ENCODE measurements at places on chromosomes 5 and 9.

- no peak overlapping the region for H3K27ac ChIP-seq
- no peak for DNase-seq
- H3K4me3 ChIP-seq, result no peak overlapping the region
- peaks cover 2% of the 10 kb centered on the region for H3K36me3 ChIP-seq
- no peaks in the 10 kb centered on the region for H3K27me3 ChIP-seq
Observed at GRCh38 chr5:128870373-128870772, 94.9 kb upstream of the SLC27A6 start.

DNA sequence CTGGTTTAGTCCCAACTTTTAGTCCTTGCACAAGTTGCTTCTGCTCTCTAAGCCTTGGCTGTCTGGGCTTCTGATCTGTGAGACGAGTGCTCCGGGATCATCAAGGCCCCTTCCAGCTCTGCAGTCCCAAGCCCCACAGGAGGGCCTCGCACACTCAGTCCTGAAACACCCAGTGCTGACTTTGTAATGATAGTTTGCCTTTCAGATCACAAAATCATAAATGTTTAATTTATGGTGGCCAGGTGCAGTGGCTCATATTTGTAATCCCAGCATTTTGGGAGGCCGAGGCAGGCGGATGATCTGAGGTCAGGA, 95.9 kb upstream of the SLC25A48 start:
- H3K4me3 ChIP-seq, result no peak overlapping the region
- H3K27ac ChIP-seq, result no peak overlapping the region
- no peaks in the 10 kb centered on the region for H3K27me3 ChIP-seq
- H3K36me3 ChIP-seq, result 0 out of 2 replicates have a peak, but pooled peaks cover 2% of the 10 kb centered on the region

DNA sequence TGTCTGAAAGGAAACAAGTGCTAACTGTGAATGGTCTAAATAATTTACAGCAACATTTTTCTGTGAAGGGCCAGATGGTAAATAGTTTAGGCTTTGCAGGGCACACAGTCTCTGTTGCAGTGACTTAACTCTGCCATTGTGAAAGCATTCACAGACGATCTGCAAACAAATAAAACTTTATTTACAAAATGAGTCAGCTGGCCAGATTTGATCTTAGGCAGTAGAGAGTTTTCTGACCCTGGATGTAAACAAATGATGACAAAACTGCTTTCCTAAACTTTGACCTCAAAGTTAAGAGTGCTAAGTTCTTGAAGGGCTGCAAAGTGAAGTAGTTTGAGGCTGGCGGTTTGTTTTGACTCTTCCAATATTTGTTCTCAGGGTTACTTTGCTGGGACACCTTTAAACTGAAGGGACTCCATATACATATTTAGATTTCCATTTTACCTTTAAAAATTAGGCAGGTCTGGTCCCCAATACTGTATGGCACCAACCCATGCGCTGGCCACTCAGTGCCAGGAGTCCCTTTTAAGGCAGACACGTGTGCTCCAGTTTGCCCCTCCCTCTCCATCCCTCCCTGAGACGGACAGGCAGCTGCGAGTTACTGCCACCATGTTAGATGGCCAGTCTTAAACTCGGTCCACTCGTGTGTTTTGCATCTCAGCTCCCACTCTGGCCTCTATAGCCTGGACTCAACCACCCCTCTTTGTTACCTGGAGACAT, 4.0 kb upstream of the ADAMTS16 start:
- no peaks in the 10 kb centered on the region for H3K27me3 ChIP-seq
- no peaks in the 10 kb centered on the region for H3K4me1 ChIP-seq
- no peak for DNase-seq
- no peak overlapping the region for H3K27ac ChIP-seq
- no peak overlapping the region for H3K4me3 ChIP-seq

DNA sequence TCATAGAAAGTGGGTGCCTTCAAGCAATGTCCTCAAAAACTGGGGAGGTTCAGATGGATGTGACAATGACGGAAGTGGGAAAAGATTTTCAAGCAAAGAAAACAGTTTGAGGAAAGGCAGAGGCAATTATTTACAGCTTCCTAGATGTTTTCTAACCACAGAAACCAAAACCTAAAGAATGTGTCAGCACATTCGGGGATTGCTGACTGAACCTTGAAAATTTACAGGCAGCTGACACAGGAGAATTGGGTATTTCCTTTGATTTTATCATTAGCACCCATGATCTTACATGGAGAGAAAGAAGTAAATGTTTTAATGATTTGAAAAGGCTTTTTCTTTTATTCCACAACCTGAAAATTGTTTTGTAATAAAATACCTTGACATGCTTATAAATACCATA, 369.0 kb downstream of the ACTL7B start:
- no peaks in the 10 kb centered on the region for H3K27me3 ChIP-seq
- no peaks in the 10 kb centered on the region for H3K4me1 ChIP-seq
- no peak overlapping the region for H3K27ac ChIP-seq
- H3K4me3 ChIP-seq, result no peak overlapping the region
- DNase-seq, result no peak

GRCh38 chr5:179371121-179371510, 25.9 kb upstream of the ADAMTS2 start:
- H3K27ac ChIP-seq, result no peak overlapping the region
- DNase-seq, result no peak
- no peaks in the 10 kb centered on the region for H3K4me1 ChIP-seq
- H3K36me3 ChIP-seq, result no peaks in the 10 kb centered on the region
- H3K27me3 ChIP-seq, result no peaks in the 10 kb centered on the region

- H3K27me3 ChIP-seq, result no peaks in the 10 kb centered on the region
- H3K4me1 ChIP-seq, result no peaks in the 10 kb centered on the region
- H3K4me3 ChIP-seq, result no peak overlapping the region
- DNase-seq, result no peak
- no peaks in the 10 kb centered on the region for H3K36me3 ChIP-seq
Observed at GRCh38 chr5:6902597-6902996, 189.4 kb downstream of the TENT4A start.

DNA sequence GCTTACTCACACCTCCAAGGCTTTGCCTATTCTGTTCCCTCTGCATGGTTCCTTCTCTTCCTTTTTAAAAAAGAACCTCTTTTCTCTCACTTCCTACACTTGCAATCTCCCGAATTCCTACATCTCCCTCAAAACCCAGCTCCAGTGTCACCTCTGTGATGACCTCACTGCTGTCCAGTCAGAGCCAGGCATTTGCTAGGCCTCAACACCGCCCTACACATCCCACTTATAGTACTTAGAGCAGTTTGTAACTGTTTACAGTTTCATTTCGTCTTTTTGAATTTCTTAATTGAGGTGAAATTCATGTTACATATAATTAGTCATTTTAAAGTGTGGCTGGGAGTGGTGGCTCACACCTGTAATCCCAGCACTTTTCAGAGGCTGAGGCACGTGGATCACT, 30.8 kb downstream of the CD14 start:
- DNase-seq, result no peak
- no peaks in the 10 kb centered on the region for H3K36me3 ChIP-seq
- no peaks in the 10 kb centered on the region for H3K27me3 ChIP-seq
- no peak overlapping the region for H3K27ac ChIP-seq

DNA sequence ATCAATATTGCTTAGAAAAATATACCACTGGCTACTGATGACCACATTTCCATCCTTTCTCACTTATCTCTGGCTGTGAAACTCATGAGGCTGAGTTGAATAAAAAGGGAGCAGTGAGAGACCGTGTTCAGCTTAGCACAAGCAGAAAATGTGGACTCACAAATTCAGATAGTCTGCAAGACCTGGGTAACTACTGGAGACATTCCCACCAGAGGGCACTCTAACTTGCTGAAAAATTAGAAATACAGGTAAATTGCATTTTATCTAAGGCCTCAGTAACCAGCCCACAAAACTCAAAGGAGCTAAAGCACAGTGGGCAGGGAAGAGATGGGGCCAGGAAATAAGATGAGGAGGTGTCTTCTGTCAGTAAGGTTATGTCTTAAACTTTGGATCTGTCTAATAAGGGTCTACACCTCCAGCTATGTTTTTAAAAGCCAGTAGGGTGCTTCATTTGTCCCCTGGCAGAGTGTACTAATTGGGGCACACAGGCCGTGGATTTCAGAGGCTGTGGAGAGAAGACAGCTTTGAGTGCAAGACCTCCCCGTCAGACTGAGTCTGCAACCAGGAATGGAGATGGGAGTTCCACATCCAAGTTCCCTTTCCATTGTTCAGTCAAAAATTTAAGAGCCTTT, 8.7 kb upstream of the NDUFB6 start:
- DNase-seq, result peak; percentile 43
- H3K4me1 ChIP-seq, result peaks cover 3% of the 10 kb centered on the region
- H3K27me3 ChIP-seq, result no peaks in the 10 kb centered on the region

- no peak overlapping the region for H3K27ac ChIP-seq
- no peak overlapping the region for H3K4me3 ChIP-seq
- DNase-seq, result no peak
Observed at GRCh38 chr5:170312666-170313065, 15.1 kb upstream of the LCP2 start.

DNA sequence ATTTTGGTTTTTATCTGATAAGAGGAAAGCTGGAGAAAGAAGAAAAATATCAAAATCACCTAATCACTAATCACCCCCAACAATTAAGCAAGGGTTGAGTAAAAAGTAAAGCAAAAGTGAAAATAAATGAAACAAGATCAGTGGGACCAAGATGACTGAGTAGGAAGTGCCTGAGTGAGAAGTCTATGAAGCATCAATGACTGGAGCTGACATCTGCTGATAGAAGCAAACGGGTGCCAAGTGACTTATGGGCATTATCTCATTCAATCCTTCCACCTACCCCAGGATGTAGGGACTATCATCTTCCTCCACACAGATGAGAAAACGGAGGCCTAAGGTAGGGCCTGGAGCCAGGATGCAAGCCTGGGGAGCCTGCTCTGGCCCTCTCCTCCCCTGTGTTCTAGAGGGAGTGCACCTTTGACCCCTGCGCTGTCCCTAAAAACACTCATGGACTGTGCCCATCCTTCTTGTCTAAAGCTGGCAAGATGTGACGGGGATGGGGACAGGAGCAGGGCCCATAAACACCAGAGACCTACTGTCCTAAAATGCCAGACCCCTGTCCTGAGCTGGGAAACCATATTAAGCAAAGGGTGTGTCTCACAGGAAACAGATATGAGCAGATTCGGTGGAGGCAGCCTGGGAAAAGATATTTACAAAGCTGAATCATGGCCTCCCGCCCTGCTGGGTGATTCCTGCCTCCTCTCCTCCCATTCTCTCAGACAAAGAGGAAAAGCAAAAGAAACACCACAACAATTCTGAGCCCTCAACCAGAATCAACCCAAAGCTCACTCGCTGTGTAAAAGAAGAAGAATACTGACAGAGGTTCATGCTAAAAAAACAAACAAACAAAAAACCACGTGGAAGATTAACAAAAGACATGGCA, 116.0 kb downstream of the AUH start:
- peaks cover 4% of the 10 kb centered on the region for H3K4me1 ChIP-seq
- H3K27ac ChIP-seq, result no peak overlapping the region
- H3K36me3 ChIP-seq, result no peaks in the 10 kb centered on the region
- H3K27me3 ChIP-seq, result no peaks in the 10 kb centered on the region
- H3K4me3 ChIP-seq, result no peak overlapping the region

DNA sequence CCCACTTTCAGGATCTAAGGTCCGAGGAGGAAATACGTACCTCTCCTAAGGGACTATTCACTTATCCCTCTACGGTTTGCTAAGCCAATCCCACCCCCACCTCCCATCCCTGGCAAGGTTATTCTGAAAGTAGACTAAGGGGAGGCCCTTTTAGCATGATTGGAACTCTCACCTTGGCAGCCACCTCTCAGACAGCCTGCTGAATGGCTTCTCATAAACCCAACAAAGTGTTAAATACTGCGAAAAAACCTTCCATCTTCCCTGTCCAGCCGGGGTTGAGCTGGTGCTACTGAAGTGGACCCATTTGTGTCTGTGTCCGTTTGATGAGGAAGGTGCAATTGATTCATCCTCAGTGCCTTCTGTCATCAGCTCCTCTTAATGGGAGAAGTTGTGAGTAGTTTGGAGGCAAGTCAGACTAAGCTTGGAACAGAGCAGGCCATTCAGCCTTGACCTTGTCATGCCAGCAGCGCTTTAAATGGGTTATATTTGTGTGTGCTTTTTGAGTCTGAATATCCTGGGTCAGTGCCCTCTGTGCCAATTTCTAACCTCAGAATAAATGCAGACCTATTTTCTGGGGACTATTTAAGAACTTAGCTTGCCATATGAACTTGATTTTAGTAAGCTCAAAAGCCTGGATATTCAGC, 476.3 kb upstream of the ZNF608 start:
- H3K27me3 ChIP-seq, result no peaks in the 10 kb centered on the region
- no peaks in the 10 kb centered on the region for H3K36me3 ChIP-seq
- no peak overlapping the region for H3K27ac ChIP-seq
- H3K4me3 ChIP-seq, result no peak overlapping the region

- H3K4me3 ChIP-seq, result no peak overlapping the region
- no peak overlapping the region for H3K27ac ChIP-seq
- peaks cover 12% of the 10 kb centered on the region for H3K36me3 ChIP-seq
- no peaks in the 10 kb centered on the region for H3K27me3 ChIP-seq
- DNase-seq, result peak; percentile 69
Observed at GRCh38 chr9:98678244-98678842, 30.4 kb downstream of the GABBR2 start.
